ENCODE measurements at places on chromosomes 1 and 21. TPM values are rescaled to one million over a fixed set of nuclear protein-coding genes. Genes with fewer than 3 reads are reported as not detected.

Gene TNFRSF1B
- 246 TPM for total RNA-seq

Gene RPE65
- not detected for total RNA-seq

Gene ZNF593OS
- total RNA-seq: not detected

Gene FASLG
- total RNA-seq: 4.5 TPM

Gene HSPG2
- 6.7 TPM for total RNA-seq

Gene GSTM3
- 5.0 TPM for total RNA-seq

Data from activated naive CD8-positive, alpha-beta T cell treated with anti-CD3 and anti-CD28 coated beads, Interleukin-2, amount 10 ng/mL, durations not matched to agents 7 days and 5 days (primary cell).